Tongue (tissue), 3 donors: ENCODE measurements at places on chromosomes 3 and 15. TPM values are rescaled to one million over a fixed set of nuclear protein-coding genes. Genes with fewer than 3 reads are reported as not detected.
A peak's percentile ranks its signal among the peaks of the same experiment; 100 is the strongest.

Gene DISP2
- total RNA-seq: 4.1 TPM

- no peak for DNase-seq
Measured at GRCh38 chr3:17162116-17162515, 277.4 kb downstream of the PLCL2 start.

DNA sequence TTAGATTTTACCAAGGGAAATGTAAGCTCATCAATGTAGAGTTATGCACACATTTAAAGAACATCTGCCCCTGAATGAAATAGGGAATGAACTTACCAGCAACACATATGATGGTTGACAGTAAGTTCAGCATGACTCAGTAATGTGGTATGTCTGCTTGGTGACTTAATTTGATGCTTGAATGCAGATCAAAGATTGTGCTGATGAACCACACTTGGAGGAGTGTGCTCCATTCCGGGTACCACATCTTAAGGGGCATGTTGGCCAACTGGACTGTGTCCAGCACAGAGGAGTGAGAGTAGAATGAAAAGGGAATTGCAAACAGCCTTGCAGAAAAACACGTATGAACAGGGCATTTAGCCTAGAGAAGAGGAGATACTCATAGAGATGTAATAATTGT is 171.0 kb upstream of the RARB start:
- DNase-seq: no peak

GRCh38 chr3:185629554-185630181 is 43.6 kb downstream of the SENP2 start:
- no peak for DNase-seq

Gene FRMD4B
- 44.4 TPM for total RNA-seq

Gene CHRM5
- not detected for total RNA-seq

GRCh38 chr15:27059610-27060202 is 88.7 kb downstream of the GABRG3 start:
- DNase-seq: peak; percentile 69

GRCh38 chr3:185807445-185808068 is 17.3 kb downstream of the IGF2BP2 start:
- no peak for DNase-seq

Gene LRRFIP2
- 56.9 TPM for total RNA-seq

- DNase-seq: no peak
Measured at GRCh38 chr15:40722934-40723333, 28.0 kb downstream of the RAD51 start.

Gene RPLP1
- total RNA-seq: 101 TPM

Gene PCLAF
- total RNA-seq: 12.0 TPM

DNA sequence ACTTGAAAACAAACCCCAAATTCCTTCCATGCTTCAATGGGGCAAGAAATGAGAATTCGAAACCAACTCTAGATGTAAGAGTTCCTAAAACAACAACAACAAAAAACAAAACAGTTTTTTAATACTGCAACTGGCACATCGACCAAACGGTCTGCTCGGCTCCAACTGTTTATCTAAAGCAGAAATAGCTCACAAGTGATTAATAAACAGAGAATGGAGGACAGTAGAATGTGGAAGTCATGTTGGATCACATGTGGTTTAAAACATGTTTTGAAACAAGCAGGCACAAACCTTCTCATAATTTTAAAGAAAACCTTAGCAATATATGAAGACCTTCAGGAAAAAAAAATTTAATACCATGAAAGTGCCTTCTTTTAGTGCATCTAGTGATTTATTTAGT is 55.1 kb downstream of the SETMAR start:
- no peak for DNase-seq

- no peak for DNase-seq
Measured at GRCh38 chr15:66291816-66292570, 1.4 kb upstream of the DIS3L start.

Gene NR2E3
- total RNA-seq: 2.2 TPM

Gene SI
- total RNA-seq: not detected

- no peak for DNase-seq
Measured at GRCh38 chr3:94405258-94406035, 342.6 kb downstream of the NSUN3 start.

GRCh38 chr15:62291262-62291661 is 126.2 kb upstream of the C2CD4B start:
- no peak for DNase-seq

Gene C3orf70
- 6.2 TPM for total RNA-seq

Gene CYP1A2
- not detected for total RNA-seq

DNA sequence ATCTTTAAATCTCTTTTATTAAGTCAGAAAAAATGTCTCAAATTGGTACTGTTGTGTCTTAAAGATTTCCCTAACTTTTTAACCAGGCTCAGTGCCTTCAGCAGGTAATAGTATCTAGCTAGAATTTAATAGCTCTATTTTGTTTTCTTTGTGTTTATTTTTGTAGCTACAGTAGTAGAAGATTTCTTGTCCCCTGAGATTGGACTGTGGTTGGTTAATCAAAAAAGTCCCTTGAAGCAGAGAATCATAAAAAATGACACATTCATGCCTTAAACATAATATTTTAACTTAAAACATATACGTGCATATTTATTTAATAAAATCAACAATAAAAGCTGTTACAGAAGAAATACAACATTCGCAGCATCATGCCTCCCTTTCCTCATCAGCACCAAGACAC is 102.8 kb downstream of the EEFSEC start:
- no peak for DNase-seq

DNA sequence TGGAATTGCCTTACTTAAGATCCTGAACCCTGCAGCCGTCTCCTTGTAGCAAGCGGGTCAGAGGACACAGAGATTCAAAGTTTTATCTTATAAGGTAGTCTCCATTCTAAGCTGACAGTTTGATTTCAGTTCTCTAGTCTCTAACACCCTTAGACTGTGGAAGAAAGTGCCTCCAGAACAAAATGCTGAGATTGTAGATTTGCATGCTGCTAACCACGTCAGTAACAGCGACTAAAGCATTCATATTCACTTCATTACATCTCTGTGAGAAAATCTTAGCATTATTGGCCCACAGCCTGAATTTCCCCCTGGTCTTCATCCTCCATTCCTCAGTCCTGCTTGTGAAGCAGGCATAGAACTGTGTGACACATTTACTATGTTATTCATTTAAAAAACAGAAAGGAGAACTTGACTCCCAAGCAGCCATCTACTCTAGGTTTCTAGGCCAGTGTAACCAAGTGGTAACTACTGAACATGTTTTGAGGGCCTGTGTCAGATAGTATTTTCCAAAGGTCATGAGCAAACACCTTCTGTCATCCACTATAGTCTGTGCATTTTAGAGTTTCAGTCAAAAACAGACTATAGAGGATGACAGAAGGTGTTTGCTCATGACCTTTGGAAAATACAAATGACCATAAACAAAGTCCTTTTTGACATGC is 27.4 kb downstream of the ARIH2 start:
- DNase-seq: no peak

DNA sequence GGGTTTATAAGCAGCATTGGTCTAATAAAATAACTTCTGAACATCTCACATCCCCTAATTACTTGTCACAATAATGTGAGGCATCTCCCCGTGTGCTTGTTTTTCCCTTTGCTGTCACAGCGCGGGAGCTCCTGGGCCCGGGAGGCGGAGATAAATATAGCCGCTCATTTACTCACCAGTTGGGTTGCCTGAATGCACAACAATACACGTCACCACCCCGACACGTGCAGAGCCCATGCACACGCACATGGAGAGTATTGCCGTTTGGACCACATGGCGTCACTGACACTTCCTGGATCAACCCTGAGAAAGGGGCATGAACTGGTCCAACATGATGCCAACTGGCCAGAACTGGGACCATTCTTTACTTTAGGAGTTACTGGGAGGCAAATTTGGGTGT is 76.2 kb downstream of the MRPL46 start:
- no peak for DNase-seq

Gene GOLGA6B
- 0.21 TPM for total RNA-seq

Gene BSN
- 0.82 TPM for total RNA-seq

GRCh38 chr15:78048628-78048920 is 28.9 kb downstream of the TBC1D2B start:
- DNase-seq: no peak
